ENCODE measurements at places on chromosomes 2 and 18. TPM values are rescaled to one million over a fixed set of nuclear protein-coding genes. Genes with fewer than 3 reads are reported as not detected.

CPO gene
- total RNA-seq, result not detected

LYG1 gene
- total RNA-seq, result 1.4 TPM

MERTK gene
- total RNA-seq, result 1.8 TPM

CAPN14 gene
- 0.07 TPM for total RNA-seq

IL18R1 gene
- total RNA-seq, result 1.0 TPM

MC4R gene
- not detected for total RNA-seq

ALK gene
- total RNA-seq, result not detected

MOCOS gene
- total RNA-seq, result 3.6 TPM

HOXD13 gene
- 0.23 TPM for total RNA-seq

PLEKHH2 gene
- total RNA-seq, result 1.2 TPM

DYSF gene
- total RNA-seq, result 0.50 TPM

B4GALT6 gene
- 6.2 TPM for total RNA-seq

C1QL2 gene
- 0.06 TPM for total RNA-seq

CD8B2 gene
- total RNA-seq, result not detected

LRPPRC gene
- total RNA-seq, result 87.6 TPM

PLGLB2 gene
- 0.35 TPM for total RNA-seq

KHK gene
- 10.7 TPM for total RNA-seq

IRS1 gene
- 17.2 TPM for total RNA-seq

RNU2-63P gene
- not detected for total RNA-seq

GAL3ST2 gene
- 0.34 TPM for total RNA-seq

CNTNAP5 gene
- total RNA-seq, result not detected

ALPP gene
- 0.75 TPM for total RNA-seq

ZNF519 gene
- total RNA-seq, result 1.9 TPM

UGT1A1 gene
- 0.65 TPM for total RNA-seq

HOXD9 gene
- 1.7 TPM for total RNA-seq

ACTG2 gene
- not detected for total RNA-seq

NOP58 gene
- total RNA-seq, result 120 TPM

IL36B gene
- 0.09 TPM for total RNA-seq

KIF5C gene
- 0.43 TPM for total RNA-seq

NPC1 gene
- total RNA-seq, result 80.5 TPM

SH3BP4 gene
- 34.4 TPM for total RNA-seq
